ENCODE measurements at places on chromosomes 16 and 17. TPM values are rescaled to one million over a fixed set of nuclear protein-coding genes. Genes with fewer than 3 reads are reported as not detected.

Gene SLFN12L
- not detected for total RNA-seq

Gene C17orf50
- not detected for total RNA-seq

Gene SCRN2
- total RNA-seq, result 20.7 TPM

Gene MYO15A
- total RNA-seq, result 0.45 TPM

Gene KCNH6
- total RNA-seq, result not detected
